ENCODE measurements at places on chromosomes 5 and 9.

DNA sequence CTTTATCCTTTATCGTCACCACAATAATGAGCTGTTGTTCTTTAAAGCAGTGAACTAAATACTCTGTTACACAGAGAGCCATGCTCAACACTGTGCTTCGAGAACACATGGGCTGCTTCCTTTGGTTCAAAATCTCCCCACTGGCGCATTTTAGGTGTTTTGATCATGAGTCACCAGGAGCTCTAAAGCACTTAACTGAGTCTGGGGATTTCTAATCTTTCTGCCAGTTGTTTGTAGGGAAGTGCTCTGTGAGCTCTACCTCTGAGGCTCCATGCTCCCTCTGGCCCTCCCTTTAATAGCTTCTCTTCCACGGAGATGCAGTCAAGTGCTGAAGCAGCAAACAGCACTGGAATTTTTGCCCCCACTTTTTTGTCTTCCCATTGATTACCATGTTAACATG is 17.0 kb downstream of the ERAP2 start:
- no peak for DNase-seq

- no peak for DNase-seq
These were observed 168.6 kb downstream of the MPDZ start for GRCh38 chr9:13110766-13111417.

GRCh38 chr5:13930541-13931171 is 13.8 kb downstream of the DNAH5 start:
- no peak for DNase-seq

DNA sequence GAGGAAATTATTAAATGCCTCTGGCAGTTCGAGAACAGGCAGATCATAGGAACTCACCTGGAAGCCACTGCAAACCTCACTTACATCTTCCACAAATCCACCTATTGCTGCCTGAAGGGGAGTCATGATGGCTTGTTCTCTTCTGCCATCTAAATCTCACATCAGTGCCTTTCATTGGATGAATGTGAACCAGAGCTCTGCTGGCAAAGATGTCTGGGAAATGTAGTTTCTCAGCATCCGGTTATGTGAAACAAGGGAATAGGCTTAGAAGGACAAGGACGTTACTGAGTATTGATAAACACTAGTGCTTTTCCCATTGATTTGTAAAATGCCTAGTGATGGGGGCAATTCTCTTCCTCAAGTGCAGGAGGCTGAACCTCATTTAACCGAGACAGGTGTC is 483.3 kb downstream of the ARHGEF28 start:
- DNase-seq = no peak

- DNase-seq = no peak
These were observed 20.0 kb downstream of the CCDC125 start for GRCh38 chr5:69312459-69313160.

- no peak for DNase-seq
These were observed 566.7 kb downstream of the CCDC171 start for GRCh38 chr9:16119261-16120230.

DNA sequence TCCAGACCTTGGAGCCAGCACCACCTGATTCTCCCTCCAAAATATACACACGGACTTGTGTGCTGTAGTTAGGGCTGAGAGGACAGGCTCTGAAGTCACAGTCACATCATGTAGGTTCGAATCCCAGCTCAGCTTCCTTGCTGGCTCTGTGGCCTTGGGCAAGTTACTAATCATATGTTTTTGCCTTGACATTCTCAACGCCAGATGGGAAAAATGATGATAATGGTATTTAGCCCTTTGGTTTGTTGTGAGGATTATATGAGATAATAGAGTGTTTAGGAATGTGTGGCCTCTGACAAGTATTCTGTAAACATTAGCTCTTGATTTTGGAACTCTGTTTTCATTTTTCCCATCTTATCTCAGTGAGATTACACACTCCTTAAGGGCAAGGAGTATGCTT is 72.5 kb downstream of the PLAC8L1 start:
- DNase-seq = no peak

DNA sequence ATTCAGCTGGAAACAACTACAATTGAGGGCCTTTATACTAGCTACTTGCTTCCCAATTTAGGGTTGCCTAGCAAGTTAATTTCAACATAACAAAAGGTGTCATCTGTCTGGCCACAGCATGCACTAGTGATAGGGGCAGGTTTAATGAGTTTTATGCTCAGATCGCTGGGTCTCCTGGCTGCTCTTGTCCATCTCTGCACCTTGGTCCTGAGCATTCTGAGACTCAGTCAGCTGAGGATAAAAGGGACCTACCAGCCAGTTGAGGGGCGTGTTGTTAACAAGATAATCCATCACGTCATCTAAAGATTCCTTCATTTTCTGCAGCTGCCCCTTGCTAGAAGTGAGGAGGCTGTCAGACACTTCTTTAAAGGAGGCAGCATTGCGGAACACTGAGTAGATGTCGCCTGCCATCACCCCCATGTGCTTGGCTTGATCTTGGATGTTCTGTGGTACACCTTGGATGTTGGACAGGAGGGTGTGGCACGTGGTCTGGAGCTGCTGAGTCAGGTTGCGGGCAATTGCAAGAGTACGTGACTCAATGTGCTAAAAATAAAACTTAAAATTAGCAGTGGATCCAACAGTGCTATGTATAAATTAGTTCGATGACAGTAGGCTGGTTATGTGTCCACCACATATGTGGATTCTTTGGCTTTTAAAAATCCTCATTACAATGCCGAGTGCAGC is 11.0 kb downstream of the PLIN2 start:
- no peak for DNase-seq

DNA sequence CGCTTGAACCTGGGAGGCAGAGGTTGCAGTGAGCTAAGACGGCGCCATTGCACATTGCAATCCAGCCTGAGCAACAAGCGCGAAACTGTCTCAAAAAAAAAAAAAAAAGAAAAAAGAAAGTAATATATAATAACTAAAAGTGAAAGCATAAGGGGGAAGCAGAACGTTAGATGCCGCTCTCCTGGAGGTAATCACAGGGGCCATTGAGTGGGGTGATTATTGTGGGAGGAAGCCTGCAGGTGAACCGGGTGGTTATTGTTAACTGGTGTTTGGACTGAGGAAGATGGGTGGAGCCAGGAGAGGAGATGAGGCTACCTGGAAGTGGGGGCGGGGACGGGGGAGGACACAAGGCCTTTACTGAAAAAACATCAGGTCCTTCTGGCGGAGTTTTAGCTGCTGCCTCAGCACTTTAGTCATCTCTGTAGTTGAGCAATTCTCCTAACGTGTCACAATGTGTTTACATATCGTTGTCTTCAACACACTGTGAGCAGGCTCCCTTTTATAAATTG is 5.3 kb upstream of the TJP2 start:
- DNase-seq = no peak

DNA sequence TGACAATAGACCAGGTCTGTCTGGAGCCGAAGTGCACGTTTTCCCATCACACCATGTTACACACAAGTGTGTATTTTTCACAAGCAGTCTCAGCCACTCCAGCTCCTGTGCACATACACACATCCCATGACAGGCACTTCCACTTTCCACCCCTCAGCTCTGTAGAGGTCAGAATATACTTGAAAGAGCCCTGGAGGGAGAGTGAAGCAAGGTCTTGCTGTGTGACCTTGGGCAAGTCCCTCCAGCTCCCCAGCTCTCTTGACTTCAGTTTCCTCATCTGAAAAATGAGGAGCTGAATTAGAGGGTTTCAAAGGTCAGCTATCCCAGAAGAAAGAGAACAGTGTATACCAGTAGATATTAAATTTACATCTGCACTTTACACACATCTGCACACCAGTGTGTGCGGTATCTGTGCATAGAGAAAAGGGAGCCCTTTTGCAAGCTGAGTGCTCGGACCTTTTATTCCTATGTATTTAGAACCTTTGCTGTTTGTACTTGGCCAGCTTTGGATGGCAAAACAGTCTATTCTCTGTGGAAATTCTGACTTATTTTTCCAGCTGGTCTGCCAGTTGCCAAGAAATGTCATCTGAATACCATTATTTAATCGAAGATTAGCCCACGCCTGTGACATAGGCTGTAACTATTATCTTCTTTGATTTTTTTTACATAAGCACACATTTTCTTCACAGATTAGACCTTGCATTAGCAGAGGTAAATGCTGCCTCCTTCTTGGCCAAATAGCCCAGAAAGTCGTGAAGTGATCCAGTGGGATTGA is 528.0 kb downstream of the BNC2 start:
- DNase-seq = no peak

GRCh38 chr9:104958751-104959150 is 30.8 kb upstream of the ABCA1 start:
- DNase-seq = no peak

- no peak for DNase-seq
These were observed 1.0 kb upstream of the RASGRF2 start for GRCh38 chr5:80959138-80959537.

DNA sequence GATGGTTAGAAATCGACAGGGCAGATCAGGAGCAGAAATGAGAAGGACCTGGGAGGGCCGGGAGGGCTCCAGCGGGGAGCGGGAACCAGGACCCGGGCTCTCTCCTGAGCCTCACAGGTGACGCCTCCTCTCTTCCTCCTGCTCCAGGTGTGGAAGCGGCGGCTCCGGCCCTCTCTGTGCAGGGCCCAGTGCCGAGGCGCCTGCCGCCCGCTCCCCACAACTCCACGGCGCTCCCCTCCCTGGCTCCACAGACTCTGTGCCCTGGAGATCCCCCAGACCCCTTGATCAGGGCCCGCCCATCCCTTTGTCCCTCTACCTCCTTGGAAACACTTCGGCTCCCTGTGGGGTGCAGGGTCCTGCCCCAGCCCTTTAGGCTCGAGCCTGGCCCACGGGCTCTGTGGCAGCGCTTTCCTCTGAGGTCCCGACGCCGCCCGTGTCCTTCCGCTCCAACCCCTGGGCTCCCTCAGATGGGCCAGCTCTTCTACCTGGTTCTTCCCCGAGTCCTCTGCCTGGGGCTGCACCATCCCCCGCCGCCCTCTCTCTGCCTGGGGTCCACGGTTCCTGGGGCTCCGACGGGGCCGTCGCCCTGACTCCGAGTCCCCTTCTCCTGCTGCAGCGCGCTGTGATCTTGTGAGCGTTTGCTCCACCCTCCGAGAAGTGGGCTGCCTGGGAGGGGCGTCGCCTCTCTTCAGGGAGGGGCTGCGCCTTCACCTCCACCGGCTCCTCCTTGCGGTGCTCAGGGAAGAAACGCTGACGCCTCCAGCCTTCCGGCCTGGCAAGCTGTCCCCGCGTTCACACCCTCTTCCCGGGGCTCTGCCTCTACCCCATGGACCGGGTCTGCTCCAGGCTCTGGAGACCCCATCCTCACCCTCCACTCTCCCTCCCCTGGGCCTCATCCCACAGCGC is 22.4 kb upstream of the SLC6A3 start:
- no peak for DNase-seq

GRCh38 chr5:154762700-154763099 is 7.5 kb downstream of the LARP1 start:
- DNase-seq = no peak

GRCh38 chr9:35490155-35490909 is 421 bp downstream of the RUSC2 start:
- no peak for DNase-seq

GRCh38 chr5:32449262-32449661 is 4.7 kb upstream of the ZFR start:
- no peak for DNase-seq

GRCh38 chr9:113541019-113541900 is 77.7 kb downstream of the RGS3 start:
- DNase-seq = no peak

GRCh38 chr9:137880976-137881530 is 3.5 kb downstream of the CACNA1B start:
- DNase-seq = no peak

Measured in NCI-H2107 (cell line).